ENCODE measurements at places on chromosomes 5 and 9. TPM values are rescaled to one million over a fixed set of nuclear protein-coding genes. Genes with fewer than 3 reads are reported as not detected.

The LCN15 gene
- 7.6 TPM for total RNA-seq

The NTNG2 gene
- 48.0 TPM for total RNA-seq

The ZNF879 gene
- 7.9 TPM for total RNA-seq

The SLC45A2 gene
- 1.0 TPM for total RNA-seq

The MARCOL gene
- total RNA-seq = not detected

The IL17B gene
- total RNA-seq = not detected

The CDH6 gene
- total RNA-seq = 12.8 TPM

Measured in dorsolateral prefrontal cortex (tissue), 122 donors.